Stimulated activated CD8-positive, alpha-beta memory T cell treated with anti-CD3 and anti-CD28 coated beads, Interleukin-15, amount 100 ng/mL, for 48 hours (primary cell): ENCODE measurements at places on chromosomes 1 and 21.

DNA sequence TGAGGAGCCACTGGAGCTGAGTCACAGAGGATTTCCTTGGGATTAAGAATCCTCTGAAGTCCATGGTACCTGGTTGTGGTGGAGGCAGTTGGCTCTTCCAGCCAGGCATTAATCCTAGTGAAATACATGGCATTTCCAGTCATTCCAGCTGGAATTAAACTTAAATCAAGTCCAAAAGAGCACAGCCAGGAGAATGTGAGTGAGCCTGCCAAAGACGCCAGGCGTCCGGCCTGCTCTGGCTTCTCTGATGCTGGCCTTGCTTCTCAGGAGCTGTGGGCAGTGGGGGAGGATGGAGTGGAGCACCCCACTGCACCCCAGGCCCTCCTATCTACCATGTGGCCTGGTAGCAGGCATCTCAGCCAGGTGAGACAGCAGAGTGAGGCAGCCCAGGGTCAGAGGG is 23.4 kb upstream of the TENT5C start:
- DNase-seq: no peak

DNA sequence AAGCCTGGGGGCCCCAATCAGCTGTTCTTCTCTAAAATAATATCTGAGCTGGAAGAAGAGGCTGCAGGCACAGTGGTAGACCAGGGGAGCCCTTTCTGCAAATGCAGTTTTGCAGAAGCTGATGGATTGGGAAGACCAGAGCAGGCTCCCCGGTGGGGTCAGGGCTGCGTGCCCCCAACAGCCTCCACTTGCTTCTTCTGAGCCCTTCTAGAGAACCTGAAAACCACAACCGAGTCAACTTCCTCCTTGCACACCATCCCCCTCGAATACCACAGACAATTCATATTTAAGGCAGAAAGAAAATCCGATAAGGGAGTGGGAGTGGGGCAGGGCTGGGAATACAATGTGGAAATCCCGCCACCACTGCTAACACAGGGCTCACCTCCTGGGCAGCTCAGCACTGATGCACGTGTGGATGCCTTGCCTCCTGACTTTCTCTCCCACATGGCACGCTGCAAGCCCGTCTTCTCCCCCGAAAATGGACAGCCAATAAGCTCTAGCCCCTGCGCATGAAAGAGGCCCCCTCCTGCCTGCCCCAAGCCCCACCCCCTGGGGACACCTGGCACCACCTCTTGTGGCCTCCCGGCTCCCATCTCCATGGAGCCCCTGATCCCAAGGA is 25.4 kb upstream of the ALDH4A1 start:
- no peak for DNase-seq

- no peak for DNase-seq
Measured at GRCh38 chr1:231653632-231654031, 27.0 kb downstream of the DISC1 start.

DNA sequence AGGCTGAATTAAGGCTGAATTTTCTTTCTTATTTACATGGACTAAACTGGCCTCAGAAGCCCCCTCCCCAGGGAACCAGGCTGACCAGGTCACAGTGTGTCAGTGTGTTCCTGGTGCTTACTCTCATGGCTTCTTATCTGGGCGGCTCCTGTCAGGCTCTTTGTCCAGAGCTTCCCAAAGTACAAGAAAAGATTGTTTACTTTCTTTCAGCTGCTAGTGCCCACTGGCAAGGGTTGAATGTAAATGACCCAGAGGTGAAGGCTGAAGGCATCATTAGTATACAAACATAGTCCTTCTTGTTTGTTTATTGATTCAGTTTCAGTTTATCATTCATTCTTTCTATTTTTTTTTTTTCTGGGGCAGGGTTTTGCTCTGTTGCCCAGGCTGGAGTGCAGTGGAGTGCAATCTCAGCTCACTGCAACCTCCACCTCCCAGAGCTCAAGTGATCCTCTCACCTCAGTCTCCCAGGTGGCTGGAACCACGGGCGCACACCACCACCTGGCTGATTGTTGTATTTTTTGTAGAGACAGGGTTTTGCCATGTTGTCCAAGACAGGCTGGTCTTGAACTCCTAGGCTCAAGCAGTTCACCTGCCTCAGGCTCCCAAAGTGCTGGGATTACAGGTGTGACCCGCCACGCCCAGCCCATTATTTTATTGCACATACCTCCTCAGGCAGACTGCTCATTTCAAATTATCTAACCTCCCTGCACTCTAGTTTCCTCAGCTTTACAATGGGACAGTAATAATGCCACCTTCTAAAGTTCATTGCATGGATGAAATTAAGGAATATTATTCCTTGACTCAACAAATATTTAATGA is 9.8 kb upstream of the KDM4A start:
- no peak for DNase-seq

DNA sequence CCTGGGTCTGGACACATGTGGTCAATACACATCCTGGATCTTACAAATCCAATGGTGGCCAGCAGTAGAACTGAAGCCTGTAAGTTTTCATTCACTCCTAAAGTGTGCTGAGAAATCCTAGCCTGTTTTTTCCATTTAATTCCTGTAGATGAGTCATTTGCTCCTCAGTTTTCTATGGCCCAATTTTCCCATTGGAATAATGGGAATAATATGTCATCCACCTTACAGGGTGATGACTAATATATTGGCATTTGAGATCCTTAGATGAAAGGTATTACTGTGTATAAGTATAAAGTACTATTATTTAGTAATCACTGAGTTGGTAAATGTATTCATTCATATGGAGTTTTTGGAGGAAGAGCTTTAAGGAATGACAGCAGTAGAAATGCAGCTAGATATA is 89.7 kb upstream of the ADAR start:
- DNase-seq: no peak

- DNase-seq: no peak
Measured at GRCh38 chr1:84847253-84848250, 45.5 kb downstream of the LPAR3 start.

DNA sequence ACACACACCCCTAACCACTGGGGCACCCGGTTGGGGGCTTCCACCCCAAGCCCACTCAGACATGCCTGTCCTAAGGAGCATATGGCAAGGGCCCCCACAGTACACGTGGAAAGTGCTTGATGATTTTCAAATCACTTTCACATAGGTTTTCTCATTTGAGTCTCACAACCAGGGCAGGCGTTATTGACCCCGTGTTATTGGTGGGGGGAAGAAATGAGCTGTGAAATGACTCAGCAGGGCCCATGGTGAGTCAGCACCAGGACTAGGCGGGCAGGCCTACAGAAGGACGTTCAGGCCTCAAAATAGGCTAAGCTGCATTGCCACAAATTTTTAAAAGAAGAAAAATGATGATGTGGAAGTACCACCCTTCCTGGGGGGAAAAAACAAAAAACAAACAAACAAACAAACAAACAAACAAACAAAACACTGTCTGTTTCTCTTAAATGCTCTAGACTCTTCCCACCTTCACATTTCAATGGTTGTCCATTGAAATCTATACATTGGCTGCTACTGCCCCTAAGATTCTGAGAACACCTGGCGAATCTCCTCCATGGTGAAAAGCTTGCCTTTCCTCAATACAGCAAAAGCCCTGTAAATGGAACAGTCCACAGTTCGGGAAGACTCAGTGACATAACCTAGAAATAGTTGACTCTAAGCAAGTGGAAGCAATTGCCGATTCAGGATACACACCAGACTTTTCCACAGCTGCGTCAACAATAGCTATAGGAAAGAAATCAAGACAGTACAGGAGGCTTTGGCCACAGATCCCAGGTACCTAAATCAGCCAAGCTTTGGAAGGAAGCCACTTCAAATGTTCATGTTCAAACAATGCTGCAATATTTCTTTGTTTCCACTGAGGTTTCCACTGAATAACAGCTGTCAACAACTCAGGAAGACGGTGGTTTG is 234.7 kb downstream of the TOMM20 start:
- DNase-seq: peak; percentile 54

DNA sequence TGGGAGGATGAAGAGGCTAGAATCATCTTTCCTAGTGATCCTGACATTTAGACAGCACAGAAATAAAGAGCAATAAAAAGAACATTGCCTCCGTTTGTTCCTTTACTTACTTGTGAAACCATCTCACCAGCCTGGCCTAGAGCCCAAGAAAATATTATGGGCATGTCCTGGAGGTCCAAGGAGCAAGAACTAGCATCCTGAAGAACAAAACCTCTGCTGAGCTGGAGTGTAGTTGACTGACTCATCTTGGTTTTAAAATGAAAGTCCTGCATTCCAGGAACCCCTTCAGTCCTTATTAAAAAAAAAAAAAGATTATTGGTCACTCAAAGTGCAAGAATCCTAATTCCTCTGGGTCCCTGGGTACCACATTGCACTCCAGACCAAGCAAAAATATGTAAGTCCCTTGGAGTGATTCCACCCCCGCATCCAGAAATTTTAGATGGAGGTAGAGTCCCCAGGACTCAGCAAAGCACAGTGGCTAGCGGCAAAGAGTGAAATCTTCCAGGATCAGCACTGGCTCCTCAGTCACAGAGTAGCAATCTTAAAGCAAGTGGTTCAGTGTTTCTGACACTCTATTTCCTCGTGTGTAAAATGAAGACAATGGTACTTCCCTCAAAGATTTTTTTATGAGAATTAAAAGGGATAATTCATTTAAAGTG is 7.0 kb downstream of the SMCP start:
- no peak for DNase-seq

DNA sequence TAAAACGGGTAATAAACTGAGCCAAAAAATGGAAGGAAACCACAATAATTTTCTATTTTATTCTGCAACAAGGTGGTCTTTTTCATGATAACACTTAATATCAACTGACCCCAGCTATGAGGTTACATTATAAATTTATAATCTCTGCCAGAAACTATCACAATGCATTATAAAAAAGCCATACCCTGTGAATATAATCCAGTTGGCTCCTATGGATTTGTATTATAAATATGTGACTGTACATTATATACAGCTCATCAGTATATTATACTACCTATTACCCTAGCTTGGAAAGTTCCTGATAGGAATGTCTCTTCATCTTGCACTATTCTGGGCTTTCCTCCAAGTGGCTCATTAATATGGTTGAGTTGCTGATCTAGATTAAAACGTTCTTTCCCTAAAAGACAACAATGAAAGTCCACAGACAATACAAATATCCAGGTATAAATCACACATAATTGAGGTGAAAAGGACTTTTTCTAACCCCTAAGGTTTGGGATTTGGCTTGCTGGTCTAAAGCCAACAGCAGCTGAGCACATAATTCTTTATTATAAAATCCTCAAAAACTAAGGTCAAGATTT is 487.7 kb downstream of the TTLL7 start:
- no peak for DNase-seq

DNA sequence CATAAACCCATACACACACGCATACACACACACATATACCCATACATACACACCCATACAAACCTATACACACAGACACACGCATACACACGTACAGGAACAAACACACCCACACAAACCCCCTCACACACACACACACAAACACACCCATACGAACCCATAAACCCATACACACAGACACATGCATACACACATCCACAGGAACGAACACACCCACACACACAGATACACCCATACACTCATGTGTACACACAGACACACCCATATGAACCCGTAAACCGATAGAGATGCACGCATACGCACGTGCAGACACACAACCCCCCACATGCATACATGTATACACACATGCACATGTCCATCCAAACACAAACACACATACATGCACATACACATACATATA is 9.5 kb downstream of the WNT9A start:
- DNase-seq: no peak

GRCh38 chr1:6771441-6771769 is 13.8 kb upstream of the CAMTA1 start:
- DNase-seq: no peak

- no peak for DNase-seq
Measured at GRCh38 chr21:38920631-38921398, 115.1 kb downstream of the ETS2 start.

- DNase-seq: peak; percentile 68
Measured at GRCh38 chr21:29342363-29342957, 43.7 kb downstream of the BACH1 start.

DNA sequence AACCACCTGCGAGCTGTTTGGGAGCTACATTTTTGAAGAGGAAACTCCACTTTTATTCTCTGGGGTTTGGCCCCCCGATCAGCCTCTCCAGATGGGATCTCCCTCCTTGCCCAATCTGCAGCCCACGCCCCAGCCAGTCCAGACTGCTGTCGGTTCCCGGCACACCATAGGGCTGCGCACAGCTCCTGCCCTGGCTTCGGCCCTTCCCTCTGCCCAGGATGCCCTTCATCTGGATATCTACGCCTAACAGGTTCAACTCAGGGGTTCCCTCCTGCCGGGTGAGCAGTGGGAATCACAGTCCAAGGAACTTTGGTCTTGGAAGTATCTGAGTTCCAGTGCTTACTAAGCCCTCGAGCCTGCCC is 135.3 kb downstream of the KAZN start:
- no peak for DNase-seq

DNA sequence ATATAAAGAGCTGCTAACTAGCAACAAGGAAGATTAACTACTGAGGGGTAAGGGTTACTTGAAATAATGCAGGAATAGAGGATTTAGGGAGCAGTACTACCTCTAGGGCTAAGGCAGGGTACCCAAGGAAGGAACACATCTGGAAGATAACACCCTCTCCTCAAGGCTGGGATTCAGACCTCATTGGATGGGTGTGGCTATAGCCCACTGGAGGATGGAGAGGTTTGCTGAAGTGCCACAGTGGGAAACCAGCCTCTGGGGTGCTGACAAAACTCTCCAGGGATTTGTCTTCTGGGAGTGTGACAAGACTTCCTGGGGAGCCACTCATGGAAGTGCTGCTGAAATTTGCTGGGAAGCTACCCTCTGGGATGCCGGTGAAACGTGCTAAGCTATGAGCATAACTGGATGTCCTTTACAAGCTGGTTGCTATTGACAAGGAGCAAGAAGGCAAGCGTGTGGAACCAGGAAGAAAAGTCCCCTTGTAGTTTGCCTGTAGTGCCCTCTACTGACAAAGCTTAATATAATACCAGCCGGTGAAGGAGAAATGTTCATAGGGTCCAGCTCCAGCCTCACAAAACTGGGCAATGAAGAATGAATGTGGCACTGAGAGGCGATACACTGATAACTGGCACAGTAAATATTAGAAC is 122.8 kb upstream of the USP24 start:
- DNase-seq: no peak

DNA sequence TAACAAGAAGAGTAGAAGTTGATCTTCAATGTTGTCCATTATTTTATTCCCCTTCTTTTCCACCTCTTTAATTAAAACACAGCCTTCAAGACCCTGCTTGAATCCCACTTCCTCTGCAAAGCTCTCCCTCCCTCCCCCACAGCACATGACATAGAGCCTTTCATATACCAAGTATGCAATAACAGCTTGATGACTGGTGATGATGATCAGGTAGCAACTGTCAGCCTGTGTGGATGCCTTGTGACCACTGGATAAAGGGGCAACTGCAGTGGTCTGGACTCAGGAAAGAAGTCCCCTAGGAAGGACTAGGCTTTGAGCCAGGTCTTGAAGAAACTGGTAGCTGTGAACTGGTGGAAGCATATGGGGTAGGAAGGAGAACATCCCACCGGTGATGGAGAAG is 53.8 kb upstream of the PRDX6 start:
- no peak for DNase-seq
